ENCODE measurements at places on chromosomes 1 and 21. TPM values are rescaled to one million over a fixed set of nuclear protein-coding genes. Genes with fewer than 3 reads are reported as not detected.

DNA sequence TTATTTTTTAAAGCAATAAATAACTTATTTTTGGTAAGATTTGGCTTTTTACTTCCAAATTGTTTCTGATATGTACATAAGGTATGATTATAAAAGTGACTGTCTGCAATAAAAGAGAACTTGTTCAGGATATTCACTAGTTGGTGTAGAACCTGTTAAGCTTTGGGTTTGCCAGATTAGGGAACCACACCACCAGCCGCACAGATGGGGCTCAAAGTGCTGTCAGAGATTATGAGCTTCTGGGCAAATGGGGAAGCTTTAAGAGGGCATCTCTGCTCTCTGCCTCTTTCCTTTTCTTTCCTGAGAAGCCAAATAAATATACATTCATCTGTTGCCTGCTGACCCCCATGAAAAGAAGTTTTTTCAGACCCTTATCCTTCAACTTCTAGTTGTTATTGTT, 25.4 kb downstream of the IVNS1ABP start:
- peaks cover 4% of the 10 kb centered on the region for H3K36me3 ChIP-seq
- no peak overlapping the region for H3K27ac ChIP-seq
- H3K27me3 ChIP-seq: no peaks in the 10 kb centered on the region
- DNase-seq: no peak
- no peaks in the 10 kb centered on the region for H3K4me1 ChIP-seq
- H3K4me3 ChIP-seq: no peak overlapping the region

- no peak within 1 kb of the TSS for H3K4me3 ChIP-seq
- no peaks in the 10 kb centered on the region for H3K4me1 ChIP-seq
These were observed at the start of gene NR1I3 for GRCh38 chr1:161238039-161238473. TSS of gene NR1I3 (minus strand) at chr1:161238203. CDS start at chr1:161236565, 1,638 bp downstream.

DNA sequence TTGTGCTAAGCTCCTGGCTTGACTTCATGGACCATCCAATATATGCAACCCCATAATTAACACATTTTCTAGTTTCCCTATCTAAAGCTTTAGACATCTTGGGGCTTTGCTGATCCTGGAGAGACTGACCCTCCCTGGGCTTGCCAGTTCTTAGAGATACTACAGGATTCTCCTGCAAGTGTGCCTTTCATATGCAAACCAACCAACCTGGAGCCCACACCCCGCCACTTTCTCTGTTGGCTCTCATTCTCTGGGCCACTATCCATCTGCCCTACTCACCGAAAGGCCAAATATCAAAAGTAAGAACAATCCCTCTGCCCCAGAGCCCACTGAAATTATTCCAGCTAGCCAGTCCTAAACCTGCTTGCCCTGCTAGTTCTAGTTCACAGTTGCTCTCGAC, 2.2 kb upstream of the GBP6 start:
- H3K4me1 ChIP-seq: peaks cover 24% of the 10 kb centered on the region
- H3K36me3 ChIP-seq: no peaks in the 10 kb centered on the region
- H3K4me3 ChIP-seq: no peak overlapping the region
- H3K27ac ChIP-seq: no peak overlapping the region
- no peak for DNase-seq

DNA sequence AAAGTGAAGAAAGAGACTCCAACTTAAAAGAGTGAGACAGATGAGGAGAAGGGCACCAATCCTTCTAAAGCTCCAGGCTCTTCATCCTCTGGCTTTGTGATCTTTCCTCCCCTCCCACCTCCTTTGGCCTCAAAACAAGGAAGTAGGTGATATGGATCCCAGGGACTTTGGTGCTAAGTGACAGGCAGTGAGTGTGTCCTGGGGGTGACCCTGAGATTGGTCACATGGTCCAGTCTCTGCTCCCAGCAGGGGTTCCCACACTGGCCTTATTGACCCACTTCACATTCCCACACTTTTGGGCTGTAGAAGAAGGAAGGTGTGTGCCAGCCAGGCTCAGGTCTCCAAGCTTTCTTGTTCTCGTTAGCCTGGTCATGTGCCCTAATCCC, 401.2 kb upstream of the PROX1 start:
- DNase-seq: no peak
- H3K36me3 ChIP-seq: no peaks in the 10 kb centered on the region
- H3K4me1 ChIP-seq: no peaks in the 10 kb centered on the region
- H3K27me3 ChIP-seq: no peaks in the 10 kb centered on the region
- H3K4me3 ChIP-seq: no peak overlapping the region

DNA sequence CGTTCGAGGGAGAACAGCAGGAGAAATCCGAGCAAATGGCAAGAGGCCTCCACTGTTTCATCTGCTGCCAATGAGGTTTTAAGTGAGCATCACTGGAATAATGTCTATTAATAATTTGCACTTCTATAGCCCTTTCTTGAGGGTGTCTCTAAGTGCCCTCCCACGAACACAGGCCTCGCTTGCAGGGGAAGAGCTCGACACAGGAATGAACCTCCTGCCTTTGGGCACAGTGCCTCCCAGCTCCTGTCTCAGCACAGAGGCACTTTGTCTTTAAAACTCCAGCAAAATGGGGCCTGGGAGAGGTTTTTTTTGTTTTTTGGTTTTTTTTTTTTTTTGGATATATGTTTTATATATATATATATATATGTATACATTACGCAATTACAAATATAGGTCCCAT, 56.6 kb downstream of the OLIG1 start:
- H3K36me3 ChIP-seq: no peaks in the 10 kb centered on the region
- H3K27me3 ChIP-seq: peaks cover 37% of the 10 kb centered on the region
- H3K4me3 ChIP-seq: no peak overlapping the region
- no peak for DNase-seq

- no peak overlapping the region for H3K4me3 ChIP-seq
- H3K36me3 ChIP-seq: no peaks in the 10 kb centered on the region
- no peak for DNase-seq
- no peaks in the 10 kb centered on the region for H3K27me3 ChIP-seq
- H3K27ac ChIP-seq: peak overlapping the region; percentile 63
- H3K4me1 ChIP-seq: peaks cover 86% of the 10 kb centered on the region
These were observed 82.3 kb downstream of the ITPKB start for GRCh38 chr1:226656601-226657277.

DNA sequence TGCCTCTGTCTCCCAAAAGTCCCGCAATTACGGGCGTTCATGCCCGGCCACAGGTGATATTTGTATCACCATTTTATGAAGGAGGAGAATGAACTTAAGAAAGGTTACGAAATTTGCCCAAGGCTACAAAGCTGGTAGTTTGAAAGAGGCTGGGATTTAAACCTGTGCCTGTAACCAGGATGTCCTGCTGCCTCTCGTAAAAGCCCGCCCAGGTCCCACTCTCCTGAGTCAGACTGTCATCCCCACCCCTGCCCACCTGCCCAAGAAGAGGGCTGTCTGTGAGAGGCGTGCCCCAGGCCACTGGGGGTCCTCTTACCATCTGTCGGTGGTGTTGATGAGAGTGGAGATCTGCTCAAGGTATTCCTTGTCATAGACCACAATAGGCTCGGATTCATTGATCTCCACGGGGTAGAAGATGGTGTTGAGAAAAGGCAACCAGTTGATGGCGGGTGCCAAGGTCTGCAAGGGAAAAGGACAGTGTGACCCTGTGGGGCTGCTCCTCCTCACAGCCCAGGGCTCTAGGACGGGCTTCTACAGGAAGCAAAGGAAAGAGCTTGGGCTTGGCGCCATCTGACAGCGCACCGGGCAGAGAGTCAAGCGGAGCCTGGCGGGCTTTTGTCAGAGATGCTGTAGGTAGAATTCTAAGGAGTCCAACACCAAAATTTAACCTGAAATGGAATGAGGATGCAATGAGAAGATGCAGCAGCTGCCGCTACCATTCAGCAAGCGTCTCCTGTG, 43.2 kb downstream of the ECE1 start:
- H3K27ac ChIP-seq: no peak overlapping the region
- H3K27me3 ChIP-seq: no peaks in the 10 kb centered on the region
- no peak for DNase-seq

DNA sequence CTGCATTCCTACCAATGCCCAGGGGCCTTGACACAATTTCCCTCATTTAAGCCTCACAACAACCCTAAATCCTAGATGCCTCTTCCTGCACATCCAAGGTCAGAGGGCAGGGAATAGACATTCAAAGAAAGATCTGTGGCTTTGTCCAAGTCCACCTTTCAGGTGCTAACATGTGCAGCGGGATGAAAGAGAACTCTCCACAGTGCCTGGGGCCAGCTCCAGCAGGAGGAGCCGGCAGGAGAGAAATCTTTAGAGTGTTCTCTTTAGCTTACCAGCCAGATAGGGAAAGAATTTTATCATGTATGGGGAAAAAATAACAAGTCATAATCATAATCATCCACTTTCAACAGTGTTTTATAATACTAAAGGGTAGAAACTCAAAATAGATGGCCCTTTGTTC, 319.7 kb downstream of the MATN1 start:
- H3K27me3 ChIP-seq: peaks cover 4% of the 10 kb centered on the region
- no peak overlapping the region for H3K27ac ChIP-seq
- peaks cover 5% of the 10 kb centered on the region for H3K4me1 ChIP-seq
- DNase-seq: no peak
- no peaks in the 10 kb centered on the region for H3K36me3 ChIP-seq

- no peaks in the 10 kb centered on the region for H3K27me3 ChIP-seq
- peak; percentile 54 for DNase-seq
- H3K4me1 ChIP-seq: peaks cover 23% of the 10 kb centered on the region
- peak overlapping the region; percentile 83 for H3K27ac ChIP-seq
- peaks cover 2% of the 10 kb centered on the region for H3K36me3 ChIP-seq
These were observed 612 bp downstream of the PSMA5 start for GRCh38 chr1:109425391-109426280.

DNA sequence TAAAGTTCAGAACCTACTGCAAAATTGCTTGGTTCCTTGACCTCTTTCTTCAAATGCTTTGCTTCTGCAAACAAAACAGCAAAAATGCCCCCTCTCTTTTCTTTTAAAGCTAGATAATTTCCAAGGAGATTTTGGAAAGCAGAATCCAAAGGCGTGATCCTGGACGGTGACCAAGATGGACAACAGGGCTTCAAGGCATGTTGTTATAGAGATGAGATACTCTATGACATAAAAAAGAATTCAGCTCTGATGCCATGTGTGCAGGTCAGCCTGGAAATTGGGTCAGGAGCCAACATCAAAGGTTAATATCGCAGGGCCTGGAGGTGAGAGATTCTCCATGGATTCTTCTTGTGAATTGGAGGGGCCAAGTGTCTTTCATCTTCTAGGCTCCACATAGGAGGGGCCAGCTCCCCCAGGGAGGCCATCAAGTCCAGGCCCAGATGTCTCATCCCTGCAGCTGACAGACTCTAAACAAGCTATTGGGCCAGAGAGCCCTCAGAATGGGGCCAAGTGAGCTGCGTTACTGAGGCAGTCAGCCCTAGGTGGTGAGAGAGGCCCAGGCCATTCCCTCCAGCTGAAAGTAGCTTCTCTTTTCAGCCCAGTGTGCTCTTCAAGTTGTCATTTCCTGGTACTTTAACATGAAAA, 45.5 kb downstream of the NMNAT2 start:
- DNase-seq: no peak
- no peaks in the 10 kb centered on the region for H3K36me3 ChIP-seq
- no peak overlapping the region for H3K4me3 ChIP-seq
- no peaks in the 10 kb centered on the region for H3K27me3 ChIP-seq
- H3K4me1 ChIP-seq: no peaks in the 10 kb centered on the region
- no peak overlapping the region for H3K27ac ChIP-seq

DNA sequence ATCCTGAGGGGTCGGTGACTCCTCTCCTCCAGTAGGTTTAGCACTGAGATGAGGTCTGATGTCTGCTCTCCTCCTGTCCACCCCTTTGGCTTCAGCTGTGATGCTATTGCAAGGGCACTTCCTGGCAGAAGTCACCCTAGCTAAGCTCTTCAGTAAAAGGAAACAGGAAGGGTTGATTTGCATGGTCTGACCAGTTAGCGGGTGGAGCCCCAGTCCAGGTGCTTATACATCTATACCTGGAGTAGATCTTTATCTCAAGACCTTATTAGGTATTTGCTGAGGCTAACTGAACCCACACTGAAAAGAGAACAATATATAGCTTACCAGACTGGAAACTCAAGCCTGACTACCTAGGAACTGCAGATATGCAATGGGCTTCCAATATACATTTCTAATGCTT, 28.9 kb upstream of the NFASC start:
- H3K4me1 ChIP-seq: no peaks in the 10 kb centered on the region
- no peaks in the 10 kb centered on the region for H3K27me3 ChIP-seq
- no peaks in the 10 kb centered on the region for H3K36me3 ChIP-seq

DNA sequence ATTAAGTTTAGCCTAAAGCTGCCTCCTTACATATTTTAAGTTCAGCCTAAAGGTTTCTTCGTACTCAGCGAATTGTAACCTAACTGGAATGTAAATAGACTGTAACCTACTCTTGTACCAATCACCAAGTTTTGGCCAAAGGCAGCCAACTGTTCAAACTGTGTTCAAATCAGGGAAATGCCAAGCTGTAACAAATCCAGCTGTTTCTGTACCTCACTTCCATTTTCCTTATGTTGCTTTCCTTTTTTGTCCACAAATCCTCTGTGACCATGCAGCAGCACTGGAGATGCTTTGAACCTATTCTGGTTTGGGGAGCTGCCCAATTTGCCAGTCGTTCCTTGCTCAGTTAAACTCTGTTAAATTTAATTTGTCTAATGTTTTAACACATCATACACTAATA, 3.2 kb upstream of the APOBEC4 start:
- H3K27me3 ChIP-seq: no peaks in the 10 kb centered on the region
- peaks cover 45% of the 10 kb centered on the region for H3K4me1 ChIP-seq
- no peaks in the 10 kb centered on the region for H3K36me3 ChIP-seq
- H3K27ac ChIP-seq: no peak overlapping the region
- no peak overlapping the region for H3K4me3 ChIP-seq

- no peak for DNase-seq
- H3K27ac ChIP-seq: no peak overlapping the region
These were observed 21.0 kb upstream of the UHMK1 start for GRCh38 chr1:162476620-162477019.

- no peaks in the 10 kb centered on the region for H3K36me3 ChIP-seq
- no peak overlapping the region for H3K27ac ChIP-seq
- H3K4me1 ChIP-seq: no peaks in the 10 kb centered on the region
- no peak for DNase-seq
- H3K27me3 ChIP-seq: no peaks in the 10 kb centered on the region
These were observed 414.8 kb downstream of the NPHP4 start for GRCh38 chr1:5577255-5578040.

GRCh38 chr1:113185463-113186104, 112.6 kb downstream of the LRIG2 start:
- H3K4me3 ChIP-seq: no peak overlapping the region
- H3K27ac ChIP-seq: no peak overlapping the region
- DNase-seq: no peak
- no peaks in the 10 kb centered on the region for H3K4me1 ChIP-seq
- no peaks in the 10 kb centered on the region for H3K27me3 ChIP-seq

DNA sequence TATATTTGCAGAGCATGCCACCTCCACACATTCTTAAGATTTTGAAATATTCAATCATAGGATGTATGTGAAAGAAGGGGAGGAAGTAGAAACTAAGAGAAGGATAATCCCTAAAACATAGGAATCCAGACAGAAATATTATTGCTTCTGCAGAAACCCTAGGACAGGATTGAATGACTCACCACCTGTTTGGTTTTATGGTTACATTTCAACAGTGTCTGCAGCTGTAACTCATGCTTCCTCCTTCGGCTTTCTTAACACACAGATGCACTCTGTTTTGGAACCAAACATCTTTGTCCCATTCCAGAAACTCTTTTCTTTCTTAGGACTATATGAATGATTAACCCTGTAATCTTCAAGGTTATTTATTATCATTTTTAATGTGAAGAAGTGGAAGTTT, 20.7 kb downstream of the RGS7 start:
- H3K36me3 ChIP-seq: no peaks in the 10 kb centered on the region
- H3K4me3 ChIP-seq: no peak overlapping the region
- no peak for DNase-seq
- H3K4me1 ChIP-seq: no peaks in the 10 kb centered on the region
- no peaks in the 10 kb centered on the region for H3K27me3 ChIP-seq

STXBP3 gene
- polyA plus RNA-seq: 19.2 TPM

KRTAP15-1 gene
- polyA plus RNA-seq: not detected

DLGAP3 gene
- not detected for polyA plus RNA-seq

TSPAN2 gene
- polyA plus RNA-seq: 2.8 TPM

ANGPTL1 gene
- 12.6 TPM for polyA plus RNA-seq
